Myocyte (in vitro differentiated cells): ENCODE measurements at places on chromosomes 16 and 17. TPM values are rescaled to one million over a fixed set of nuclear protein-coding genes. Genes with fewer than 3 reads are reported as not detected.

Gene TIMP2
- 197 and 208 TPM in 2 replicates for total RNA-seq

Gene ACSM2A
- total RNA-seq: not detected in 2 replicates

Gene SEPTIN1
- 0.13 TPM in 1 of 2 replicates, not detected in the other for total RNA-seq

Gene ZNF750
- not detected in 2 replicates for total RNA-seq

Gene STX4
- total RNA-seq: 47.3 and 51.0 TPM in 2 replicates
